ENCODE measurements at places on chromosomes 6 and 20. TPM values are rescaled to one million over a fixed set of nuclear protein-coding genes. Genes with fewer than 3 reads are reported as not detected.

DNA sequence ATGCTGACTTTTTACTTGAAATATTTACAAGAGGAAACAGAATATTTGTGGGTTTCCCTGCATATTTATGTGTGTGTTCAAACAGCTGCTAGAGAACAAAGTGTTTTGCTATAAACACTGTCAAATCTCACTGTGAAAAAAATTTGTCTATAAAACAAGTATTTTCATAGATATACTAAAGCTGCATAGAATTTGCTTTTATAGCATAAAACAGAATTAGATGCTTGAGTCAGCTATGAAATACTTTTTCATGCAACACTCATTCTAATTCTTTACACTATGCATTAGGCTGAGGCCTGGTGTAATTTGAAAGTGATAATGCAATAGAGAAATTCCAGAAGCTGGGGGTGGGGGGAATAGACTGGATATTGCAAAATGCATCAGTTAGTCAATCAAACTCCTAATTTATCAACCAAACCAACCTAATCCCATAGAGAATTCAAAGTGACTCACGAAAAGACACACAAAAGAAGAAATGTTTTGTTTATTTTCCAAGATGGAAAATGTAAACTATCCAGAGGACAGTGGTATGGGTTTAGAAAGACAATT lies 148.2 kb downstream of the LAMA2 start:
- no peaks in the 10 kb centered on the region for H3K4me1 ChIP-seq
- H3K27ac ChIP-seq: no peak overlapping the region
- H3K4me3 ChIP-seq: no peak overlapping the region
- no peaks in the 10 kb centered on the region for H3K36me3 ChIP-seq
- DNase-seq: no peak

GRCh38 chr20:843912-844311 lies 10.4 kb downstream of the FAM110A start:
- H3K36me3 ChIP-seq: no peaks in the 10 kb centered on the region
- H3K4me1 ChIP-seq: peaks cover 44% of the 10 kb centered on the region
- DNase-seq: no peak

DNA sequence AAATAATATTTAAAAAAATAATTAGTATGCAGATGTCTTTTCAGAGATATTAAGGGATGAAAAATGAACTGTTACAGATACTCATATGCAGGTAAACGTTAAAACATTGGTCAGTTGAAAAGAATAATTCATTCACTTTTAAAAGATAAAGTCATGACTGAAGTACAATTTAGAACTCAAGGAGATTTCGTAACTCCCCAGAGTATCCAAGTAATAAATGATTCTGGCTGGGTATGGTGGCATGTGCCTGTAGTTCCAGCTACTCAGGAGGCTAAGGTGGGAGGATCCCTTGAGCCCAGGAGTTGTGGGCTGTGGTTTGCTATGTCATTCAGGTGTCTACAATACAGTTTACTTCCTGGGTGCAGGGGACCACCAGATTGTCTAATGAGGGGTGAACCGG lies 122.3 kb upstream of the TMEM181 start:
- DNase-seq: no peak
- H3K4me3 ChIP-seq: no peak overlapping the region
- no peak overlapping the region for H3K27ac ChIP-seq

GRCh38 chr20:56928007-56928406 lies 298.9 kb downstream of the TFAP2C start:
- H3K4me1 ChIP-seq: no peaks in the 10 kb centered on the region
- no peak overlapping the region for H3K4me3 ChIP-seq
- H3K36me3 ChIP-seq: no peaks in the 10 kb centered on the region
- H3K27ac ChIP-seq: no peak overlapping the region
- DNase-seq: no peak

- peaks cover 1% of the 10 kb centered on the region for H3K27me3 ChIP-seq
- H3K27ac ChIP-seq: no peak overlapping the region
- no peaks in the 10 kb centered on the region for H3K4me1 ChIP-seq
- no peak overlapping the region for H3K4me3 ChIP-seq
Observed at GRCh38 chr6:38937839-38938613, 110.6 kb upstream of the GLP1R start.

DNA sequence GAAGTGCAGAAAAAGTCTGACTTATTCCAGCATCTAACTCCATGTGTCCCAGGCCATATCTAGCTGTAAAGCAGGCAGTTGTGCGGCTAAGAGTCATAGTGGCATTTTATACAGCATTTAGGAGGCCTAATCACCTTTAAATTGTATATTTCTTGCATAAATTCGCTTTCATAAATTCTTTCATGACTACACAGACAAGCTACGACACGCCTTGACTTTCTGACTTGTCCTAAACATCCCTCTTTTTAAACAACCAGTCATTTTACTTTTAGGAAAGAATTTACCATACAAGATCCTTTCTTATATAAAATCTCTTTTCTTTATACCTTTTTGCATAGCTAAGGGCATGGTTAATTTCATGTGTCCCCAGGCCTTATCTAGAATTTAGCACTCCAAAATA lies 81.7 kb upstream of the THBS2 start:
- no peaks in the 10 kb centered on the region for H3K4me1 ChIP-seq
- DNase-seq: no peak
- no peaks in the 10 kb centered on the region for H3K36me3 ChIP-seq
- peaks cover 6% of the 10 kb centered on the region for H3K27me3 ChIP-seq
- no peak overlapping the region for H3K27ac ChIP-seq

DNA sequence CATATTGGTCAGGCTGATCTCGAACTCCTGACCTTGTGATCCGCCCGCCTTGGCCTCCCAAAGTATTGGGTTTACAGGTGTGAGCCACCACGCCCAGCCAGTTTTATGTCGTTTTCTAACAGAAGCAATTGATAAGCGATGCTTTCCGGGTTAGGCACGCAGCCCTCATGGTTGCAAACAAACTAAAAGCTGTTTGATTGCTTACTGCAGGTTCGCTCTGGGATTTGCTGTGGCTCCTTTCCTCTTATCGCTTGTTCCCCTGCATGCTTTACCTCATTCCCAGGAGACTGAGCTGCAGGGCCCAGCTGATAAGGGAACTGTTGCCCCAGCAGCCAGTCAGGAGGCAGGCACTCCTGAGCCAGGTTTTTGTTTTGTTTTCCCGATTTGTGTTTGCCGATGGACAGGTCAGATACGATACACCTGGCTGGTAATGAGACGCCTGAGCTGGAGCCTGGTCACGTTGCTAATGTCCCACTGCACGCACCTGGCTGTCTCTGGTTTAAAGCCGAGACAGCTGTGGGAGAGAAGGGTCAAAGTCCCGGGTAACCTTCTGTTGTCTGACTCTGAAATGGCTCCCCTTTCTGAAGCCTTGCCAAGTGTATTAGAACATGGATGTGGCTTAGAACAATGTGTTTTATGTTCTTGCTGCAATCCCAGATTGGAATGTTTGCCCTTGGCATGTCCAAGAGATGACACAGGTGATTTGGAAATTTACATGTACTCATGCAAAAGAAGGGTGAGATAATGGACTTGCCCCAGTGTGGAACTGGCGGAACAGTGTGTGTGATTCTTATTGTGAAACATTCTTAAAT lies 19.9 kb downstream of the DSP start:
- no peaks in the 10 kb centered on the region for H3K4me1 ChIP-seq
- H3K27me3 ChIP-seq: peaks cover 6% of the 10 kb centered on the region
- H3K4me3 ChIP-seq: no peak overlapping the region
- no peak overlapping the region for H3K27ac ChIP-seq

GRCh38 chr20:5203380-5203779 lies 76.6 kb downstream of the CDS2 start:
- peaks cover 6% of the 10 kb centered on the region for H3K27me3 ChIP-seq
- no peak for DNase-seq
- peaks cover 4% of the 10 kb centered on the region for H3K4me1 ChIP-seq
- no peak overlapping the region for H3K27ac ChIP-seq

The C6orf141 gene
- not detected for polyA plus RNA-seq
